ENCODE measurements at places on chromosomes 13 and 19. TPM values are rescaled to one million over a fixed set of nuclear protein-coding genes. Genes with fewer than 3 reads are reported as not detected.

- no peaks in the 10 kb centered on the region for H3K36me3 ChIP-seq
- H3K27me3 ChIP-seq: peaks cover 64% of the 10 kb centered on the region
- H3K4me1 ChIP-seq: no peaks in the 10 kb centered on the region
- no peak overlapping the region for H3K4me3 ChIP-seq
- DNase-seq: no peak
Observed at GRCh38 chr19:51565583-51565982, 5.5 kb upstream of the ZNF175 start.

GRCh38 chr13:34360702-34361101, 542.8 kb downstream of the RFC3 start:
- no peak overlapping the region for H3K4me3 ChIP-seq
- DNase-seq: no peak
- H3K27ac ChIP-seq: no peak overlapping the region
- H3K4me1 ChIP-seq: no peaks in the 10 kb centered on the region
- no peaks in the 10 kb centered on the region for H3K36me3 ChIP-seq

GRCh38 chr13:93635616-93636032, 409.0 kb downstream of the GPC6 start:
- H3K27ac ChIP-seq: no peak overlapping the region
- no peak for DNase-seq
- H3K27me3 ChIP-seq: no peaks in the 10 kb centered on the region
- H3K4me3 ChIP-seq: no peak overlapping the region
- H3K4me1 ChIP-seq: no peaks in the 10 kb centered on the region
- H3K36me3 ChIP-seq: no peaks in the 10 kb centered on the region

DNA sequence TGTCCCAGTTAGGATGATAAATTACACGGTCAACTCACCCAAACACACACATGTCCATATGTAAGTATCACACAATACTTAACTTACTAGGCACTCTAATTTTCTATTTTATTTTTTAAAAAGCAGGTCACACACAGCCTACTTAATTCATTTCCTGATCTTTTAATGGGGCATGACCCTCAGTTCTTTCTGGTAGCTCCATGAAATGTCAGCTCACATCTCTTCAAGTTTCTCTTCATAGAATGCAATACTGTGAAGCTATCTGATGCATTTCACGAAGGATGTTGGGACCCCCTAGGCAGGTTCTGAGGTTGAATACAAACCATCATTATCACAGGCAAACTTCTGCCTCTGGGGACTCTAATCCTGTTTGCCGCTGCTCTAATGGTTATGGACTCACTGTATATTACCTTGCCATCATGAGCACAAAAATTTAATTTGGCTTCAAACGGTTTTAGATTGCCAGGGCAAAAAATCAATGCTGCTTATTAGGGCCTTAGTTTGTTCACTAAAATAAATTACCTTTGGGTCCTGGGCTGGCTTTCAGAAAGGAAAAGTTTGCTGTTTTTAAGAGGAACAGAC, 16.1 kb upstream of the DHRS12 start:
- peaks cover 57% of the 10 kb centered on the region for H3K27me3 ChIP-seq
- no peak overlapping the region for H3K27ac ChIP-seq
- no peaks in the 10 kb centered on the region for H3K4me1 ChIP-seq
- no peak for DNase-seq
- H3K4me3 ChIP-seq: no peak overlapping the region

GRCh38 chr19:50835103-50835784, 1.9 kb upstream of the KLK15 start:
- no peak overlapping the region for H3K27ac ChIP-seq
- peaks cover 24% of the 10 kb centered on the region for H3K36me3 ChIP-seq
- peaks cover 87% of the 10 kb centered on the region for H3K27me3 ChIP-seq
- peaks cover 12% of the 10 kb centered on the region for H3K4me1 ChIP-seq
- DNase-seq: no peak
- peak overlapping the region; percentile 79 for H3K4me3 ChIP-seq

GRCh38 chr13:101382701-101383100, 33.6 kb downstream of the NALCN start:
- DNase-seq: no peak
- H3K27me3 ChIP-seq: no peaks in the 10 kb centered on the region
- H3K36me3 ChIP-seq: no peaks in the 10 kb centered on the region
- no peak overlapping the region for H3K4me3 ChIP-seq

GRCh38 chr13:45861322-45861721, 9.8 kb upstream of the SIAH3 start:
- no peak overlapping the region for H3K27ac ChIP-seq
- no peaks in the 10 kb centered on the region for H3K27me3 ChIP-seq
- peaks cover 18% of the 10 kb centered on the region for H3K4me1 ChIP-seq

GRCh38 chr19:39156326-39157230, 31.0 kb downstream of the PAK4 start:
- peak overlapping the region; percentile 66 for H3K27ac ChIP-seq
- H3K4me1 ChIP-seq: peaks cover 67% of the 10 kb centered on the region
- no peaks in the 10 kb centered on the region for H3K27me3 ChIP-seq

DNA sequence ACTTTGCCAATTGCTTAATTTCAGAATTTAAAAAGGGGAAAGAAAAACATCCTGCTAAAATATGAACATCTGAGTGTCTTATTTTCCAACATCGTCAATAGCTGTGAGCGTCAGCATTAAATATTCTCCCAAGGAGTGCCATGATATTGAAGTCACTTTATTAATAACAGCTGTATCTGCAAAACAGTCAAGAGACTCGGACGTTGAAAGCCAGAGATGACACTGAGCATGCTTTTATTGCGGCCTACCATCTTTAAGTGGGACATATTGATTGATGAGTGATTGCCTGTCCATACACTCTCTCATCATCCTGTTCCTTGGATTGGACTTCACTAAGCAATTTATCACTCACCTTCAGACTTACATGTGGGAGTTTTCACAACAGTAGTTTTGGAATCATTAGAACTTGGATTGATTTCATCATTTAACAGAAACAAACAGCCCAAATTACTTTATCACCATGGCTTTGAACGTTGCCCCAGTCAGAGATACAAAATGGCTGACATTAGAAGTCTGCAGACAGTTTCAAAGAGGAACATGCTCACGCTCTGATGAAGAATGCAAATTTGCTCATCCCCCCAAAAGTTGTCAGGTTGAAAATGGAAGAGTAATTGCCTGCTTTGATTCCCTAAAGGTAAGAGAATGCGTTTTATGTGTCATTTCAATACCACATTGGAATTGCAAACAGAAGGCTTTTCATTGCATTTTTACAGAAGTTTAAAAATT, 53.8 kb downstream of the MBNL2 start:
- H3K27me3 ChIP-seq: no peaks in the 10 kb centered on the region
- H3K27ac ChIP-seq: no peak overlapping the region
- H3K4me1 ChIP-seq: peaks cover 22% of the 10 kb centered on the region
- peaks cover 10% of the 10 kb centered on the region for H3K36me3 ChIP-seq

- no peaks in the 10 kb centered on the region for H3K4me1 ChIP-seq
- H3K27me3 ChIP-seq: no peaks in the 10 kb centered on the region
Observed at GRCh38 chr13:36006347-36006746, 124.8 kb downstream of the DCLK1 start.

- no peak for DNase-seq
- H3K27me3 ChIP-seq: peaks cover 13% of the 10 kb centered on the region
- H3K27ac ChIP-seq: no peak within 1 kb of the TSS
- no peaks in the 10 kb centered on the region for H3K36me3 ChIP-seq
Observed at GRCh38 chr19:17847538-17848366, at the start of gene JAK3. TSS of gene JAK3 (minus strand) at chr19:17847982. CDS start at chr19:17844417, 3,565 bp downstream.

DNA sequence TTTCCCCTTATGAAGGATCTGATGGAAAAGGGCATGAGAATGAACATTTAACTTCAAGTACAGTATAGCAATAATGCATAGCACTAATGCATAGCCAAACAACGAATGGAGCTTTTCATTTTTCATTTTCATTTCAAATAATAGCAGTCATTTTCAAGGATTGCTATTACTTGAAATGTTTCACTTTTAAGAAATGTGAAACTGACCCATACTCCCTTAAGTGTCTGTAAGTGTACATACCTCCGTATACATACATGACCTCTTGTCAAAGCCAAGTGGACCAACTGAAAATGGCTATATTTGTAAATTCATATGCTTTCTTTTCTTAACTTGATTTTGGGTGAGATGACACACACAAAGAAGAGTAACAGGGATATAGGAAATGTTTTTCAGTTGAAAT, 3.8 kb downstream of the RAP2A start:
- H3K4me3 ChIP-seq: no peak overlapping the region
- H3K27ac ChIP-seq: no peak overlapping the region
- peaks cover 20% of the 10 kb centered on the region for H3K36me3 ChIP-seq
- DNase-seq: no peak
- H3K4me1 ChIP-seq: no peaks in the 10 kb centered on the region

- no peaks in the 10 kb centered on the region for H3K27me3 ChIP-seq
- H3K4me3 ChIP-seq: no peak overlapping the region
- H3K4me1 ChIP-seq: no peaks in the 10 kb centered on the region
- no peak for DNase-seq
Observed at GRCh38 chr13:73268306-73268705, 209.5 kb downstream of the KLF5 start.

DNA sequence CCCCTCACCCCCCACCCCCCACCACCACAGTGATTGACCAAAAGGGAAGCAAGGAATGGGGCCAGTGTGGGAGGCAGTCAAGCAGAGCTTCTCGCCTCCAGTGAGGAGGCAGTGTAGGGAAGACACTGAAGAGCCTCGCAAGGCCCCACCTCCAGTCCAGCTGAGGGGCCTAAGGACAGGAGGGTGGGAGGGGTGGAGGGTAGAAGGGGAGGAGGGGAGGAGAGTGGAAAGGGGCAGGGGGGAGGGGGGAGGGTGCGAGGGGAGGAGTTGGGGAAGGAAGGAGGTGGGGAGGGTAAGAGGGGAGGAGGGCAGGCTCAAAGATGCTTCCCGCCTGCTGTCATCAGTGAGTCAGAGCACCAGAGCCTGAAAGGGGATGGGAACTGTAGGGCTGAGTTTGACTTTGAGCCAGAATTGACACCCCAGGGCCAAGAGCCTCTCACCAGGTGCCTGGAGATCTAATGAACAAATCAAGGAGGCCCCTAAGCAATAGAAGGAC, 786.2 kb downstream of the UQCRFS1 start:
- peaks cover 4% of the 10 kb centered on the region for H3K27me3 ChIP-seq
- no peak for DNase-seq
- H3K27ac ChIP-seq: no peak overlapping the region
- peaks cover 5% of the 10 kb centered on the region for H3K36me3 ChIP-seq
- H3K4me1 ChIP-seq: peaks cover 14% of the 10 kb centered on the region

- H3K4me3 ChIP-seq: peak overlapping the region; percentile 97
- H3K27ac ChIP-seq: peak overlapping the region; percentile 31
- H3K4me1 ChIP-seq: peaks cover 11% of the 10 kb centered on the region
- H3K27me3 ChIP-seq: no peaks in the 10 kb centered on the region
- no peak for DNase-seq
Observed at GRCh38 chr19:48170817-48171347, 402 bp downstream of the ZSWIM9 start.

GRCh38 chr13:40777166-40777808, 6.3 kb upstream of the MRPS31 start:
- peak; percentile 36 for DNase-seq
- peak overlapping the region; percentile 21 for H3K27ac ChIP-seq
- H3K36me3 ChIP-seq: no peaks in the 10 kb centered on the region
- peaks cover 17% of the 10 kb centered on the region for H3K4me1 ChIP-seq

GRCh38 chr19:661427-662196, 1.4 kb downstream of the RNF126 start:
- H3K27ac ChIP-seq: peak overlapping the region; percentile 23
- no peaks in the 10 kb centered on the region for H3K27me3 ChIP-seq
- peak overlapping the region; percentile 75 for H3K4me3 ChIP-seq

DNA sequence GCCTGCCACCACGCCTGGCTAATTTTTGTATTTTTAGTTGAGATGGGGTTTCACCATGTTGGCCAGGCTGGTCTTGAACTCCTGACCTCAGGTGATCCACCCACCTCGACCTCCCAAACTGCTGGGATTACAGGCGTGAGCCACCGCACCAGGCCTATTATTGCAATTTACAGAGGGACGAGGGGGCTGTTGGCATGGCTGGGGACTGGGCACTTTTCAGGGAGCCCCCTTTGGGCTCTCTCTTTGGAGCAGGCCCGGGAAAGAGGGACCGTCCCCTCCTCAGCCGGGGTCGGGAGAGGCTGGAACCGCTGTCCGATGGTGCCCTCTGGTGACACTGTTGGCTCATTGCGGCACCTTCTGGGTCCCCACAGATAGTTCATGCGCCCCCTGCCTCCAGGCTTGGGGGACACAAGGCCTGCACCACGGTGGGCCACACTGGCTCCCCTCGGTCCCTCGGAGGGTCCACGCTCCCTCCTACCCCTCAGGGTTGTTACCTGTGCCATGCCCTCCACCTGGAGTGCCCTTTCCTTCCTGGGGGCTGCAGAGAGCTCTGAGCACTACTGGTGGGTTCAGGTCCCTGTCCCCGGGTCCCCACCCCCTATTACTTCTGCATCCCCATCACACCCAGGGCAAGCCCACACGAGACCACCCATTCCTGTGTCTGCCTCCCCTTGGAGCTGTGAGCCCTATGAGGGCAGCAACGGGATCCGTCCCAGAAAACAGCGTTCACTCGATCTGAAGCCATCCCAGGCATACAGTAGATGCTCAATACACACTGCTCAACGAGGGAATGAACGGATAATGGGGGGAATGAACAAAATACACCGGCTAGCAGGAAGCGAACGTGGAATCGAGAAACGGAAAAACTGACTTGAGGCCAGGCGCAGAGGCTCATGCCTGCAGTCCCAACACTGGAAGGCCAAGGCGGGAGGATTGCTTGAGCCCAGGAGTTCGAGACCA, 12.5 kb downstream of the FEM1A start:
- H3K36me3 ChIP-seq: no peaks in the 10 kb centered on the region
- no peak overlapping the region for H3K4me3 ChIP-seq
- H3K27me3 ChIP-seq: no peaks in the 10 kb centered on the region
- H3K4me1 ChIP-seq: no peaks in the 10 kb centered on the region
- DNase-seq: peak; percentile 77
- H3K27ac ChIP-seq: no peak overlapping the region

- no peak overlapping the region for H3K27ac ChIP-seq
- DNase-seq: no peak
- no peaks in the 10 kb centered on the region for H3K27me3 ChIP-seq
- no peak overlapping the region for H3K4me3 ChIP-seq
- H3K4me1 ChIP-seq: no peaks in the 10 kb centered on the region
Observed at GRCh38 chr13:106490569-106491321, 44.7 kb downstream of the EFNB2 start.

DNA sequence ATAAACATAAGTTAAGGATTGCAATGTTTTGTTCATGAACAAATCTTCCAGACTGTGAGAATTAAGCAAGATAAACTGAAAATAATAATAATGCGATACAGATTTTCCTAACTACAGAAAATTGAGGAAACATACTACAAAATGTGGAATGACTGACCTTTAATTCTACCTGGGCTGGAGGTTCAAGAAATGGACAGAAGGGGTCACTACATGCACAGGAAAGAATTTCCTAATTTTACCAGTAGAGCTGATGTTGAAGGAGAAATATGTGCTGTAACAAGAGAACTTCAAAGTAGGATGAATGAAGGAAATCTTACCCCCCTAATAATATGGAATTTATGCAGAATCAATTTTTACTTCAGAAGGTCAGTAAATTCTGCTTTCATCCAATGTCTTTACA, 62.3 kb downstream of the ZNF627 start:
- no peaks in the 10 kb centered on the region for H3K4me1 ChIP-seq
- no peaks in the 10 kb centered on the region for H3K27me3 ChIP-seq
- no peak overlapping the region for H3K27ac ChIP-seq
- peaks cover 4% of the 10 kb centered on the region for H3K36me3 ChIP-seq
- H3K4me3 ChIP-seq: no peak overlapping the region

The ZNF582 gene
- 1.7 TPM for total RNA-seq

The HAUS8 gene
- 15.7 TPM for total RNA-seq

The PRSS57 gene
- total RNA-seq: not detected

The ATP4A gene
- total RNA-seq: not detected

The KIR3DL1 gene
- total RNA-seq: not detected

All from Calu3 (cell line).